ENCODE measurements at places on chromosomes 5 and 9.

DNA sequence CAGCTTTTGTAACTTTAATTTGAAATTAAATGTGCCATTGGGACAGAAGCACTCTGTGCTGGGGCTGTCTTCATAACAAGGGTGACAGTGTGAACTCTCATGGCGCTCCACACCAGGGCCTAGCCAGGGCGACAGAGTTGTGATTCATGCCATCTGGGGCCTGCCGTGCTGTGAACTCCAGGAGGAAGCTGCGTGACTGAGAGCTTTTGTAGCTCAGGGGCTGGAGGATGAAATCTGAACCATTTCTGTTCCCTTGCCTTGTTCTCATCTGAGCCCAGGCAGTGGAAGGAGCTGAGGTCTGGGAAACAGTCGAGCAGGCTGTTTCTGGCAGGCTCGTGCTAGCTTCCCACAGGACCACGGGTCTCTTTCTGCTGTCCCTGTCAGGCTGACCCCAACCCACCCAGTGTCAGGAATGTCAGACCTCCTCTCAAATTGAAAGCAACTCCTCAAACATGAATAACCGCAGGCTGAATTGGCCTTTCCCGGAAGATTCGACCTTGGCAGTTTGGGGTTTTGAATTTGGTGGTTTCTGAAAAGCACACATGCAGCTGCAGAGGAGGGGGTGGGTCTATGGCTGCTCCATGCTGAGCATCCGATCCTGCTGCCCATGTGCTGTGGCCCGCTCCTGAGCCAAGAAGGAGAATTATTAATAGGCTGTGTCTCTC lies 69.2 kb upstream of the RPS23 start:
- DNase-seq = peak; percentile 23

- no peak for DNase-seq
These were observed 6.9 kb downstream of the FAM174A start for GRCh38 chr5:100542086-100542485.

DNA sequence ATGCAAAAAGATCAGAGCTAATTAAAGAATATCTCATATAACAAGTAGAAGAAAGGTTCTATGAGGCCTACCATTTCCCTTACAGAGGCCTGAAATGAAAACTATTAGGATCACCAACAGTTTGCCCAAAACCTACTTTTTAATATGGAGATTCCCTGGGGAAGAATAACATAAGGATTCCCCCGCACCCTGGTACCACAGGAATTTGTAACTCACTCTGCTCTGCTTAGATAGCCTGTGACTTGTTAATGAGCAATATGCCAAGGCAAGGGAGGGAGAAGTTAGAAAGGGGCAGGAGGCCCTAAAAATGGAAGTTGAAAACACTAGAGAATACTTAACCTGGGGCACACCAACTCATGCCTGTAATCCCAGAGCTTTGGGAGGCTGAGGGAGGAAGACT lies 107.0 kb downstream of the CDH6 start:
- no peak for DNase-seq

DNA sequence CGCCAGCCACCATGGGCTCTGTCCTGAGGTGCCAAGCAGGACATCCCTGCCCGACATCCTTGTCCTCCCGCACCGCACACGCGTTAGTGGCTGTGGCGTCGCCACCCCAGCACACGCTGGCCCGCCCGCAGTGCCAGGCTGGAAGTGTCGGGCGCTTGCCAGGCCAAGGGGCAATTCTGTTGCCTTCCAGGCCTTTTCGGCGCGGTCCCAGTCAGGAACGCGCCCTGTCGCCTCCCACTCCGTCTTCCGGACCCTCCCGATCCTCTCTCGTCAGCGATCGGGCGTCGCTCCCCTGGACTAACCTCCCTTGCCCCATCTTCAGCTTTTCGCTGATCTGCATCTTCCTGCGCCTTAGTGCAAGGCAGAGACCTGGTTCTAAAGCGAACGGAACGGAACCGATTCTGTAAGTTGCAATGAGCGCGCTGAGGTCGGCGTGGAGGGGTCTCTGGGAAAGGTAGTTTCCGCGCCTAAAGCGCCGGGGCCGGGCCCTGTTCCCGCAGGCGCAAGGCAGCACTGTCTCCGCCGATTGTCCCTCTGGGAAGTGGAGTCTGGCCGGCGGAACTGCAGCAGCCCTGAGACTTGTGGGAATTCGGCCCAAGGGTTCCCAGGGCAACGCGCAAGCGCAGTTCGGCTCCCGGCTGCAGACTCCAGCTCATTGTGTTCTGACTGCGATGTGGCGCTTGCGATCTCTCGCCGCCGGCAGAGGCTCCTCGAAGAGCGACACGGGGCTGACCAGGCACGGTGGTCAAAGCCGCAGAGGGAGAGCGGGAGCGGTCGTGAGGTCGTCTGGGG lies at the start of gene ZNF454:
Gene ZNF454, plus strand, starts transcription at position 630 of the 792 bp plus-strand sequence. CDS start 1,594 bp downstream, outside the sequence.
- peak; percentile 5 for DNase-seq

DNA sequence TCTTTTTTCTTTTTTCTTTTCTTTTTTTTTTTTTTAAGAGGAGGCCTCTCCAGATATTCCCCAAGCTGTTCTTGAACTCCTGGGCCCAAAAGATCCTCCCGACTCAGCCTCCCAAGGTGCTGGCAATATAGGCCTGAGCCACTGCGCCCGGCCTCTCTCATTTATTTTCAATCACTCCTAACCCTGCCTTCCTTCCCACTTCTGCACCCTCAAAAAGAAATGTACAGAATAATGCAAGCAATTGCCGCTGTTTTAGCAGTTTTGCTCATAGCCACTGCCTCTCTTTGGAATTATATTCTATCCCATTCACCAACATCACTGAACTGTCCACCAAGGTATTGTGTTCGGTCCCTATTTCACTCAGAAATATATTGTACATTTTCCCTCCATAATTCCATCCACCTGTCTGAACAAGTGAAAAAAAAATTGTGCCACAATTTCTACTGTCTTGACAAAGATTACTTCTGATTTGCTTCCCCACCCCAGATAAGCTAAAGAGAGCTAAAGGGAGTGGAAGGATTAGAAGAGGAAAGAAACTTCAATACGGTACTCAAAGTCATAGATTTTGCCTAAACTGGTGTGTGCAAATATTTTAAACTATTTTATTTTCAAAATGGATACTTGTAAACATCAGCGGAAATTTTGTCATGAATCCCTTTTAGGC lies 1.9 kb downstream of the FNBP1 start:
- no peak for DNase-seq

DNA sequence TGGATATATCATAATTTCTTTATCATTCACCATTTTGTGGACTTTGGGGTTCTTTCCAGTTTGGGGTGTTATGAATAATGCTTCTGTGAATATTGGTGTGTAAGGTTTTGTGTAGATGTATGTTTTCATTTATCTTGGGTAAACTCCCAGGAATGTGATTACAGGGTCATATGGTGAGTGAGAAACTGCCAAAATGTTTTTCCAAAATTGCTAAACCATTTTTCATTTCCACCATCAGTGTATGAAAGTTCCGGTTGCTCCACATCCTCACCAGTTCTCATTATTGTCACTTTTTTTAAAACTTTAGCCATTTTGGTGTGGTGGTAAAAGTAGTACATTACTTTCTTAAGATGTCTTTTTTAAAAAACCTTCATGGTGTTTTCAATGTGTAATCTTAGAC lies 152.9 kb downstream of the NIPBL start:
- no peak for DNase-seq

DNA sequence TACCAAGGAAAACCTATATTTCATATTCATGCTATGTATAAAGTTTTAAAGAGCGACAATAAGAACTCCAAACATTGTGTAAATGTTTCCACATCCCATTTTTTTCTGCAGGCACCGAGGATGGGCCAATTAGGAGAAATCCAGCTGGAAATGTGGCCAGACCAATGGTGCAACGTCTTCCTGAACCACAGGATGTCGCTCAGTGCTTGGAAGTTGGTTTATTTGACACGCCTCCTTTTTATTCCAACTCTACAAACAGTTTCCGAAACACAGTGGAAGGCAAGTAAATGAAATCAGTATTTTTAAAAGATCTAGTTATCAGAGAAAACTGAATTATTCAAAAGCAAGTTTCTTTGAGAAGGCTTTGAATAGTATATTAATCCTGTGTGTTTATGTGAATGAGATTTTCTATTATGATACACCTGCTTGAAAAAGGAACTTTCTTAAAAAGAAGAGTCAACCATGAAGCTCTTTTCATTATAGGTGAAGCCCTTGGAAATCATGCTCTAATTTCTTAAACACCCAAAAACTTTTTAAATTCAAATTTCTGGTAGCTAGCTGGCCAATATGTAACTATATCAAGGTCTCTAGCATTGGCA lies 9.1 kb downstream of the TYRP1 start:
- peak; percentile 83 for DNase-seq

DNA sequence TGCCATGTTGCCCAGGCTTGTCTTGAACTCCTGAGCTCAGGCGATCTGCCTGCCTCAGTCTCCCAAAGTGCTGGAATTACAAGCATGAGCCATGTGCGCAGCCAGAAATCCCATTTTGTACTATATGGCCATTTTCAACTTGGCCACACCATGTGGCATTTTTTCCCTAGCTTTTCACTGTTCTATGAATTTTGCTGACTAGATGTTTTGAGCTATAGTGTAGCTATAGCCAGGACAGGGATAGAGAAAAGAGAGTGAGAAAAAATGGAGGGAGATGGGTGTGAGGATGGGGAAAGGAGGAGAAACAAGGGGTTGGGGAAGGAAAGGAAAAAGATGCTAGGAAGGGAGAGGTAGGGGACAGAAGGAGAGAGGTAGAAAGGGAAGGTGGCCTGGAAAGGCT lies 46.4 kb downstream of the DMXL1 start:
- no peak for DNase-seq

GRCh38 chr9:138116521-138116920 lies 238.9 kb downstream of the CACNA1B start:
- DNase-seq = no peak

DNA sequence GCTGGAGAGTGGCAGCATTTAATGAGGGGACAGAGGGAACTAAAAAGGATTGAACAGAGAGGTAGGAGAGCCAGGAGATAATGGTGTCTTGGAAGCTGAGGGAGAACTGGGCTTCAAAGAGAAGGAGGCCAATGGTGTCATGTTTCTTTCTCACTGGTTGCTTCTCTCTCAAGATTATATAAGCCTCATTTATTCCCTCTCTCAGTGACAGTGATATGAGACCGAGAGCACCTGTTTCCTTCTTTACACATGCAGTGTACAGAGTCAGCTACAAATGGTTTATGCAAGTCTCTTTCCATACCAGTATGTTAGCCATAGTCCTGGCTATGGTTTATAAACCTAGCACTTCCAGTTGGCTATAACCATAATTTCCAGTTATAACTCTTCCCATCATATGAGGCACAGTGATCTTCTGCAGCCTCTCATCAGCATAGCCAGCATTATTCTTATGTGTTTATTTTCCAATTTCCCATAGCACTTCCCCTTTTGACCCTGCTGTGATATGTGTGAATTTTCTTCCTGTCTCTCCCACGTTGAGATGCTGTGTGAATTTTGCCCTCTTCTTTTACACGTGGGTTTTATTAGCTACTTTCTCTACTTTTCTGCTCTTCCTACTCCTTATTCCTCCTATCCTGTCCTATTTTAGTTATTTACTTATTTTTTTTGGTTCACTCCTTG lies 71.2 kb downstream of the UNC13B start:
- DNase-seq = no peak

- no peak for DNase-seq
These were observed 17.3 kb downstream of the PTGES start for GRCh38 chr9:129735546-129735945.

DNA sequence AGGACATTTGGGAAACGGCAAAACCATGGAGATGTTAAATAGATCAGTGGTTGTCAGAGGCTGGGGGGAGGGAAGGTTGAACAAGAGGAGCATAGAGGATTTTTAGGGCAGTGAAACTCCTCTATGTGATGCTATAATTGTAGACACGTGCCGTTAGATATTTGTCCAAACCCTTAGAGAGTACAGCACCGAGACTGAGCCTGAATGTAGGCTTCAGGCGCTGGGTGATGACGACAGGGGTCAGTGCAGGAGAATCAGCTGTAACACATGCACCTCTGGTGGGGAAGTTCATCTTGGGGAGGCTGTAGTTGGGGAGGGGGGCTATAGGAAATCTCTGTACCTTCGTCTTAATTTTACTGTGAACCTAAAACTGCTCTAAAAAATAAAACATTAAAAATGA lies 22.2 kb upstream of the CLPTM1L start:
- DNase-seq = no peak

- DNase-seq = no peak
These were observed 411.2 kb upstream of the SLC30A5 start for GRCh38 chr5:68682400-68683160.

Data from NCI-H446 (cell line).